HFFc6 (cell line): ENCODE measurements at places on chromosomes 16 and 17. TPM values are rescaled to one million over a fixed set of nuclear protein-coding genes. Genes with fewer than 3 reads are reported as not detected.

DNA sequence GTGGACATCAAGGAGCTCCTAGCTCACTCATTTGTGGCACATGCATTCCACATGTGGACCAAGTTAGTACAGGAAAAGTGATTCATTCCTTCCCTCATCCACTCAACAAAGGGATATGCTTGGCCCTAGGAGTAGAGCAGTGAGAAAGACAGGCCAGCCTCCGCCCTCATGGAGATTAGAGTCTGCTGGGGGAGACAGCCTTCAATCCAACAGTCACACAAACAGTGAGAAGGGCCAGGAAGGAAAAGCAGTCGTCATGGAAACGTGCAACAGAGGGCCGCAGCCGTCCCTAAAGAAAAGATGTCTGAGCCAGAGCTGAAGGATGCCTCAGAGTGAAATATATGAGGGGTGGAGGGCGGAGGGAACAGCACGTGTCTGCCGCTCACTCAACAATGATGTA is 109.9 kb downstream of the VPS53 start:
- H3K27me3 ChIP-seq, result peaks cover 4% of the 10 kb centered on the region
- H3K4me1 ChIP-seq, result peaks cover 60% of the 10 kb centered on the region
- H3K36me3 ChIP-seq, result peaks cover 43% of the 10 kb centered on the region
- DNase-seq, result no peak

GRCh38 chr16:46731691-46732555 is 16.2 kb downstream of the MYLK3 start:
- H3K27ac ChIP-seq, result no peak overlapping the region
- no peaks in the 10 kb centered on the region; the same call in 1 of the 2 replicates for H3K4me1 ChIP-seq
- DNase-seq, result no peak
- peaks cover 22% of the 10 kb centered on the region for H3K27me3 ChIP-seq

DNA sequence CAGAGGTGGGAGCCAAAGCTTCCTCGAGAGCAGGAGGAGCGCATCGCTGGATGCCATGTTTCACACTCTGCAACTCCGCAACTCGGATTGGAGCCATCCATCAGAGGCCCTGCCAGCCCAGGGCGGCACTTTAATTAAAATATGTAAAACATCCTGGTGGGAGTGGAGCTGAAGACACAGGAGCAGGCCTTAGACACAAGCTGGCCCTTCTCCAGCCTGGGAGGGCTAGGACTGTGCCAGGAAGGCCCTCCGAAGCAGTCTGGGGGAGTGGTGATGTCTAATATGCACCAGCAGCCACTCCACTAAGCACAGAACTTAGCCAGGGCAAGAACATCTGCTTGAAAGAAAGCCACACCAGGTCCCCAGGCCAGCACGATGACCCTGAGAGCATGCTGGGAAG is 5.8 kb upstream of the CCDC182 start:
- peaks cover 20% of the 10 kb centered on the region for H3K27me3 ChIP-seq
- H3K4me3 ChIP-seq, result no peak overlapping the region
- no peaks in the 10 kb centered on the region for H3K4me1 ChIP-seq
- no peaks in the 10 kb centered on the region for H3K36me3 ChIP-seq
- DNase-seq, result no peak
- H3K27ac ChIP-seq, result no peak overlapping the region

GRCh38 chr17:17897442-17897841 is 60.7 kb upstream of the SREBF1 start:
- H3K4me1 ChIP-seq, result peaks cover 35% of the 10 kb centered on the region
- H3K27ac ChIP-seq, result no peak overlapping the region
- H3K27me3 ChIP-seq, result peaks cover under 1% of the 10 kb centered on the region; the same call in 1 of the 2 replicates
- no peak for DNase-seq
- no peak overlapping the region for H3K4me3 ChIP-seq

GRCh38 chr16:53156516-53156915 is 101.7 kb downstream of the CHD9 start:
- H3K36me3 ChIP-seq, result peaks cover 19% of the 10 kb centered on the region
- H3K4me1 ChIP-seq, result peaks cover 24% of the 10 kb centered on the region
- H3K4me3 ChIP-seq, result no peak overlapping the region
- peak overlapping the region; percentile 20 for H3K27ac ChIP-seq
- DNase-seq, result peak; percentile 33
- H3K27me3 ChIP-seq, result no peaks in the 10 kb centered on the region

- H3K4me1 ChIP-seq, result no peaks in the 10 kb centered on the region
- peaks cover 12% of the 10 kb centered on the region for H3K27me3 ChIP-seq
- H3K4me3 ChIP-seq, result no peak overlapping the region
- no peak overlapping the region for H3K27ac ChIP-seq
- no peak for DNase-seq
- H3K36me3 ChIP-seq, result no peaks in the 10 kb centered on the region
Observed at GRCh38 chr17:19873346-19873745, 5.6 kb upstream of the ULK2 start.

DNA sequence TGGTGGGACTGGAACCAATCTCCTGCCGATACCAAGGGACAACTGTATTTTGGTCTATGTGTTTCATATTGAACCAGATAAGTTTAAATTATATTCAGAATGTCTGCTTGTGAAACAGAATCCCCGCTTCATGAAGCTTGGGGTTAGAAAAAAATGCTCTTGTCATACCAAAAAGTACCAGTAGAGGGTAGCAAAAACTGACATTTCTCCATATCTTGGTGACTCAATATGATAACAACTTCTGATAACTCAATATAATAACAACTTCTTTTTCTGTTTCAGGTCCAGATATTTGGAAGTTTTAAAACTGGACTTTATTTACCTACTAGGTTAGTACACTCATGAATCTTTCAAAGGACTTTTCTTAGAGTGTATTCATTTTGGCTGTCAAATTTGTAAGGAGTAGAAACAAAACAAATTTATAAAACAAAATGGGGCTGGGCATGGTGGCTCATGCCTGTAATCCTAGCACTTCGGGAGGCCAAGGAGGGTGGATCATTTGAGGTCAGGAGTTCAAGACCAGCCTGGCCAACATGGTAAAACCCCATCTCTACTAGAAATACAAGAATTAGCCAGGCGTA is 52.3 kb upstream of the ADCY7 start:
- no peaks in the 10 kb centered on the region for H3K27me3 ChIP-seq
- H3K4me1 ChIP-seq, result peaks cover 43% of the 10 kb centered on the region
- DNase-seq, result peak; percentile 44

GRCh38 chr17:77696721-77697460 is 261.6 kb upstream of the TNRC6C start:
- H3K27me3 ChIP-seq, result peaks cover 50% of the 10 kb centered on the region
- H3K36me3 ChIP-seq, result no peaks in the 10 kb centered on the region
- H3K27ac ChIP-seq, result no peak overlapping the region
- peaks cover 11% of the 10 kb centered on the region for H3K4me1 ChIP-seq

- no peaks in the 10 kb centered on the region for H3K4me1 ChIP-seq
- H3K27me3 ChIP-seq, result peaks cover 1% of the 10 kb centered on the region; the same call in 1 of the 2 replicates
- no peak overlapping the region for H3K27ac ChIP-seq
Observed at GRCh38 chr16:79769270-79769927, 168.9 kb upstream of the MAF start.

DNA sequence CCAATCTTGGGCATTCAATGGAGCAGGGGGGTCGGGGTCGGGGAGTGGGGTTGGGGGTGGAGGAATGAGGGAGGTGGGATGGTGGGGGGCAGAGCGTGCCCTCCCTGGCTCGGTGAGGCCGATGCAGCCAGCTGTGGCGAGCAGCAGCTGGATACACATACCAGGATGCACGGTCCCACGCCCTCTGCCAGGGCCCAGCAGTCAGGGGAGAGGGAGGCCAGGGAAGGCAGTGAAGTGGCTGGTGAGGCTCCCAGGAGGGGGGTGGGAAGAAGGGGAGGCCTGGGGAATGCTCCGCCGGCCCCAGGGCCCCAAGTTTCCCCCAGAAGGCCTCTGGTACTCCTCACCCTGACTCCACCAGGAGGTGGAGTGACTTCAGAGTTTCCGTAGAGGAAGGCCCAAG is 77.6 kb upstream of the LHX1 start:
- H3K27ac ChIP-seq, result no peak overlapping the region
- peaks cover 9% of the 10 kb centered on the region; the same call in 1 of the 2 replicates for H3K4me1 ChIP-seq
- no peak overlapping the region for H3K4me3 ChIP-seq

DNA sequence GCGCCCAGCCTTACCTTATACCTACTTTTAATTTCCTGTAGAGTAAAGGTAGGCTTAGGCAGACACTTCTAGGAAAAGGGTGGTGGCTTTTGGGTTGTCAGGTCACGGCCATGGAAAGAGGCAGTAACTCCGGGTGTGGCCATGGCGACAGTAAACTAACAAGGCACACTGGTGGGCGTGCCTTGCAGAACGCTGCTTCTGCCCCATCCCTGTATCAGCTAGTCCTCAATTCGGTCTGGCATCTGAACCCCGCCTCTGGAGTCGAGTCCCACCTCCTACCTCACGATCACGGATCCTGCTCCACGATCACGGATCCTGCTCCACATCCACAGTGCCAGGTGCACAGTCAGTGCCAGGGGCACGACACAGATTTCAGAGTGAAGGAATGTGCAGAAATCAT is 5.6 kb downstream of the ADCY9 start:
- H3K27ac ChIP-seq, result no peak overlapping the region
- peaks cover 27% of the 10 kb centered on the region for H3K36me3 ChIP-seq
- DNase-seq, result no peak
- H3K4me3 ChIP-seq, result no peak overlapping the region
- H3K27me3 ChIP-seq, result no peaks in the 10 kb centered on the region

DNA sequence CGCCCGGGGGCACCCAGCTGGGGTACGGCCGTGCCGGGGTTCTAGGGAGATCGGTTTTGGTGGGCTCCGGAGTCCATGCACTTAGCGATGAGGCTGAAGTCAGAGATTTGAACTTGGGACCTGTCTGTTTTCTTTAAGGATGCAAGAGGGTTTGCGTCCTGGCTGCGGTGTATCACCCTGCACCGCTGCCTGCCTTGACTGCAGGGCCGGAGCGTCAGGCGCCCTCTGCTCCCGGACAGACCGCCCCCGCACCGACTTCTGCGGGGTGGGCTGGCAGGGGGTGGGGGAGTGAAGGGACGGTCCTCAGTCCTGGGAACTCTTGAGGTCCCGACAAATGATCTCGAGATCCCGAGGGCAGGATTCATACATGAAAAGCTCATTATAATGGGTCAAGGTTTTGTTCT is 701 bp downstream of the PDP2 start:
- DNase-seq, result no peak
- H3K4me1 ChIP-seq, result peaks cover 47% of the 10 kb centered on the region
- H3K27me3 ChIP-seq, result no peaks in the 10 kb centered on the region
- H3K4me3 ChIP-seq, result peak overlapping the region; percentile 99
- peaks cover 11% of the 10 kb centered on the region; the same call in 1 of the 2 replicates for H3K36me3 ChIP-seq

DNA sequence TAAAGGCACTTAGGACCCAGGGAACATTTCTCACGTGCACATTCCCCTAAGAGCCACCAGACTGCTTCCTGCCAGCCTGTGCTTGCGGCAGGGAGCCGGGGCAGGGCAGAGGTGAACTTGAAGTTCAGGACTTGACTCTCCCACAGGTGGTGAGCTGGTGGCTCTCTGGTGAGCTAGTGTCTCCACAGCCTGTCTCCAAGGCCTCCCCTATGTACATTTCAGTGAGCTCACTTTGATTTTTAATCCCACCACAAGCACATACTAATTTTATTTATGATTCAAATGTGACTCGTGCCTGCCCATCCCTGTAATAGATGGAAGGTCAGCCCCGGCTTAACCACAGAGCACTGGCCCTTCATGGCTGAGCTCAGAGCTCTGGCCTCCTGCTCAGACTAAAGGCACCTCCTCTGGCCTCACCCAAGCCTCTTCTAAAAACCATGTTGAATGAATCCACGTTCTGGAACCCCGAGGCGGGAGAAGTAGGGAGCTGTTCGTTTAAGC is 9.2 kb downstream of the SNN start:
- H3K4me3 ChIP-seq, result no peak overlapping the region; the same call in 1 of the 2 replicates
- H3K36me3 ChIP-seq, result peaks cover 16% of the 10 kb centered on the region
- peak; percentile 38 for DNase-seq
- peak overlapping the region; percentile 67 for H3K27ac ChIP-seq
- peaks cover 9% of the 10 kb centered on the region for H3K27me3 ChIP-seq
- H3K4me1 ChIP-seq, result peaks cover 39% of the 10 kb centered on the region

- no peak overlapping the region for H3K4me3 ChIP-seq
- H3K27me3 ChIP-seq, result peaks cover 2% of the 10 kb centered on the region; the same call in 1 of the 2 replicates
- H3K27ac ChIP-seq, result peak overlapping the region; percentile 9; the same call in 1 of the 2 replicates
- peaks cover 25% of the 10 kb centered on the region; the same call in 1 of the 2 replicates for H3K36me3 ChIP-seq
- no peak for DNase-seq
Observed at GRCh38 chr16:69890114-69890891, 60.8 kb upstream of the CLEC18A start.

DNA sequence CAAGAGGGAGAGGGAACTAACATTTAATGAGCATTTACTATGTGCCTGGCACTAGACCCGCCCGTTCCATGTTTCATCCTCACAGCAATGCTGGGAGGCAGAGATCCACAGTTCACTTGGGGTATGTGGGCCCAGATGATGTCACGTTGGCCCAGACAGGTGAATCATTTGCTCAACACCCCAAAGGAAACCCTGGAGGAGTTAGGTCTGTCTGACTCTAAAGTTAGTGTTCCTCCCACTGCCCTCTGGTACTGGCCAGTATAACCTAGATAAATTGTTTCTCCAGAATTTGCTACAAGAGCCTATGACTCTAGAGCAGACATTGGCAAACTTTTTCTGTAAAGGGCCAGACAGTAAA is 164.6 kb downstream of the VPS53 start:
- H3K27me3 ChIP-seq, result peaks cover 7% of the 10 kb centered on the region; the same call in 1 of the 2 replicates
- peaks cover 54% of the 10 kb centered on the region for H3K36me3 ChIP-seq
- H3K4me3 ChIP-seq, result peak overlapping the region; percentile 74; the same call in 1 of the 2 replicates
- H3K27ac ChIP-seq, result peak overlapping the region; percentile 76; the same call in 1 of the 2 replicates

DNA sequence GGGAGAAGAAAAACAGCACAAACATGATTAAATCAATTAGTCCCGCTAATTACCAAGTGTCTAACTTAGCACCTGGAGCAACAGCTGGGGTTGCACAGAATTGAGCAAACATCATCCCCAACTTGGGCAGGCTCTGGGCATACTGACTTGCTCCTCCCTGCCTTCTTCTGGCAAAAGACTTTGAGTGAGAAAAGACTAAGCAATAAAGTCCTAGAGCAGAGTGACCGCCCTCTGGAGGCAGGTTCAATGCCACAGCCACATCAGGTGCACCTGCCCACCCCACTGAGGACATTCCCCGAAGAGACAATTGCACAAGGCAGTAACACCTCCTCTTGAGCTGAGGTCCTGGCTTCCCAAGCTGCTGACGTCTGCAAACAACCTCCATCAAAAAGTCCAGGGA is 358.3 kb downstream of the SOX9 start:
- H3K27ac ChIP-seq, result no peak overlapping the region
- no peaks in the 10 kb centered on the region for H3K4me1 ChIP-seq
- no peak overlapping the region for H3K4me3 ChIP-seq
- no peaks in the 10 kb centered on the region; the same call in 1 of the 2 replicates for H3K36me3 ChIP-seq

GRCh38 chr17:78227455-78227916 is 3.9 kb upstream of the TMEM235 start:
- no peak overlapping the region for H3K4me3 ChIP-seq
- H3K4me1 ChIP-seq, result no peaks in the 10 kb centered on the region
- H3K27ac ChIP-seq, result no peak overlapping the region
- DNase-seq, result no peak
- H3K36me3 ChIP-seq, result 0 out of 2 replicates have a peak, but pooled peaks cover 5% of the 10 kb centered on the region
- peaks cover 17% of the 10 kb centered on the region for H3K27me3 ChIP-seq

- no peak overlapping the region for H3K27ac ChIP-seq
- peaks cover 3% of the 10 kb centered on the region for H3K27me3 ChIP-seq
- peaks cover 28% of the 10 kb centered on the region for H3K4me1 ChIP-seq
- H3K36me3 ChIP-seq, result peaks cover 22% of the 10 kb centered on the region
- H3K4me3 ChIP-seq, result no peak overlapping the region
- DNase-seq, result no peak
Observed at GRCh38 chr16:72856797-72857196, 191.1 kb downstream of the ZFHX3 start.

CHAD gene
- total RNA-seq, result not detected in 2 replicates

KIFC3 gene
- 48.9 to 75.6 TPM (median 59.7 TPM) in 3 replicates for total RNA-seq

GP1BA gene
- not detected in 3 replicates for total RNA-seq

TPPP3 gene
- total RNA-seq, result 0.38 TPM in 1 of 3 replicates, not detected in the others

PHF23 gene
- total RNA-seq, result 55.1 to 75.0 TPM (median 59.9 TPM) in 3 replicates

MRPL12 gene
- 116 to 150 TPM (median 129 TPM) in 3 replicates for total RNA-seq

TNFRSF13B gene
- total RNA-seq, result not detected in 3 replicates

PTGES3L gene
- total RNA-seq, result 0.87 to 1.4 TPM (median 1.2 TPM) in 3 replicates

SLC16A6 gene
- 0.20 to 0.56 TPM in 2 of 3 replicates, not detected in the other for total RNA-seq

EVI2A gene
- 1.1 to 2.2 TPM (median 1.6 TPM) in 3 replicates for total RNA-seq

ITGAD gene
- not detected in 2 replicates for total RNA-seq

TRIM65 gene
- total RNA-seq, result 10.3 and 11.1 TPM in 2 replicates

KCNG4 gene
- not detected in 3 replicates for total RNA-seq

KRT33A gene
- not detected in 3 replicates for total RNA-seq
